ENCODE measurements at places on chromosomes 7 and 10.

GRCh38 chr7:114084472-114085312 lies 165.9 kb upstream of the PPP1R3A start:
- DNase-seq, result no peak

DNA sequence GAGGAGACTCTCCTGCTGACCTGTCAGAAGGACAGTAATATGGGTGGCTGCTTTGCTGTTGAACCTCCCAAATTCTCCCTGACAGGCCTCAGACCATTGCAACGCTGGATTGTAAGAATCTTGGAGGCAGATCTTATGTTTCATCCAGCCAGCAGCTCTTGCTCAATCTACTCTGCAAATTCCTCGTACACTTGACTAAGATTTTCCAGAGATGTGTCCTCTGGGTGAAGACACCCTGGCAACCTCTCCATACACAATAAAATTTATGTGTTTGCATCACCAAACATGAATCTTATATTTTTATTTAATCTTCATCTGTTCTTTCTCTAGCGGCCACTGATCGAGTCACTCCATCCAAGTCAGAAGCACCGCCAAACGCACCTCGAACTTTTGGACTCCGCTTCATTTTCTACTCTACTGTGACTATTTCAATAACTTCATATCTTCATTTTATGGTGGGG lies 623.1 kb downstream of the ACTR3B start:
- DNase-seq, result no peak

DNA sequence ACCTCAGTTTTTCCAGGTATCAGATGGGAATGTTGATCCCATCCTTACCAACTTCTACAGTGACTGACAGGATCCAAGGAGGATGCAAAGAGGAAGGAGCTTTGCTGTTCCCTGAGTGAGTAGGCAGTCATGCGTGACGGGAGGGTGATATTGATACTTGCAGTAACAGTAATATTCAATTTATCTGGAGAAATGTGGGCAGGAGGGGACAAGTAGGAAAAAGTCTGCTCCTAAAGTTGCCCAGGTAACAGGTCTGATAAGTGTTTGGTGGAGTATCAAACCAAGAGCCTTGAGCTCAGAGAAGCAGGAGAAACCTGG lies 3.3 kb upstream of the ZCCHC24 start:
- no peak for DNase-seq

GRCh38 chr10:79066411-79067240 lies 2.1 kb upstream of the ZMIZ1 start:
- no peak for DNase-seq

DNA sequence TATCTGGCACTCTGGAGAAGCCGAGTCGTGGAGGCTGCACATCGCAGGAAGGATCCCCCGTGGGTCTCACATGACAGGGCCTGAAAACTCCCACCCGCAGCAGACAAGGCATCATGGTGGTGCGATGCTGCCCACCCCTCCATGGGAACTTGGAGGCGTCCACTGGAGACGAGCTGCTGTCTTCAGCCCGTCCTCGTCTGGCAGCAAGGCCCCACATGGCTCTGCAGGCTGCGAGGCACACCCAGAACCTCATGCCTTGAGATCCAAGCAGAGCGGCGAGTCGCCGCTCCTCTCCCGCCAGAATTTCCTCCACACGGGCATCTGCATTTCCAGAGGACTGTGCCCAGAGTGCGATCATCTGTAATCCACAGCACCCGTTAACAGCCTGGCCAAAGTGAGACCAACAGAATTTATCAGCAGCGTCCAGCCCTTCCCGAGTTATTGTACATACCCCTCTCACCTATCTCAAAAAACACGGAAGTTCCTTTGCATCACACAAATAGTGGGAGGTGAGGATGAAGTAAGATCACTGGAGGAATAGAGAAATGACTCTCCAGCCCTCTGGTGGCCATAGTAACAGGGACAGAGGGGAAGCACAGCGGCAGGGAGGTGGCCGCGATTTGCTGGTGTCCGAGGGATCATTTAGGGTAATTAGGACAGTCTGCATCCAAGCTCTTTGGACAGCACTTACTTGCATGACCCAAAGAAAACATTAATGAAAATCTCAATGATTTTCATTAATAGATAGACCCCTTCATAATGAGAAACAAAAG lies 292.4 kb downstream of the USP6NL start:
- no peak for DNase-seq

GRCh38 chr10:113442336-113442735 lies 110.5 kb upstream of the HABP2 start:
- DNase-seq, result no peak

GRCh38 chr7:3378390-3379150 lies 77.5 kb downstream of the SDK1 start:
- DNase-seq, result no peak

DNA sequence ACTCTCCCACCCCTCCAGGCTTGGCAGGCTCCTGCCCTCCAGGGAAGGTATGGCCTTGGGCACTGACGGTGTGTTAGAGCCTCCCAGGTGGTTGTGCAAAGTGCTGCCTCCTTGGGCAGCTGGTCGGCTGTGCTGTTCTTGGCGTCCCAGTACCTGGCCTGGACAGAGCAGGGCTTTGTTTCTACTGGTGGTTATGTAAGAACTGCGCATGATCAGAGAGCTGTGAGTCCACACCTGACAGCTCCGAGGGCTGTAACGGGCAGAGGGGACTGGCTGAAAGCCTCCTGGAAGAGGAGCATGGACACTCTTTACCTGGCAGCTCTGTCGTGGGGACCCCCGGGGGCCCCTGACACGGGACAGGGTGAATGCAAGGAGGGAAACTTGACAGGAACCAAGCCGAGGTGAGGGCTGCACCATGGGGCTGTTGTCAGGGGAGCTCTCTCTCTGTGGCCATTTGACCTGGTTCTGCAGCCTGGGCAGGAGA lies 3.1 kb upstream of the SFRP5 start:
- no peak for DNase-seq

GRCh38 chr10:13003759-13004158 lies 2.2 kb upstream of the CCDC3 start:
- DNase-seq, result no peak

- DNase-seq, result no peak
Observed at GRCh38 chr10:60446851-60447250, 57.2 kb upstream of the ANK3 start.

DNA sequence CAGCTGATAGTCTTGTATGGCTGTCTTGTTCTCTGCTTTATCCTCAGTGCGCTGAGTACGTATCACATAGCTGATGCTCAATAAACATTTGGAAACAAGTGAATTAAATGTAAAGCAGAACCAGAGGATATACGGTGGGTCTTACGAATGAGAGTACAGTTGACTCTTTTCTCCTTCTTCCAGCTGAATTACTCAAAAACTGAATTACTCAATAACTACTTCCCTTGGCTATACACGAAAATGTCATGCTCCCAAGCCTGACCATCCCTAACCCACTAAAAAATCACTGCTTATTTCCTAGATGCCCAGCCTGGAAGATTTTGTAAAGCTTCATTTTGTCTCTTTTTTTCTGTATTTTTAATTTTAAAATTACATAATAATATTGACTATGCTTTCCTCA lies 3.2 kb upstream of the RSU1 start:
- no peak for DNase-seq

DNA sequence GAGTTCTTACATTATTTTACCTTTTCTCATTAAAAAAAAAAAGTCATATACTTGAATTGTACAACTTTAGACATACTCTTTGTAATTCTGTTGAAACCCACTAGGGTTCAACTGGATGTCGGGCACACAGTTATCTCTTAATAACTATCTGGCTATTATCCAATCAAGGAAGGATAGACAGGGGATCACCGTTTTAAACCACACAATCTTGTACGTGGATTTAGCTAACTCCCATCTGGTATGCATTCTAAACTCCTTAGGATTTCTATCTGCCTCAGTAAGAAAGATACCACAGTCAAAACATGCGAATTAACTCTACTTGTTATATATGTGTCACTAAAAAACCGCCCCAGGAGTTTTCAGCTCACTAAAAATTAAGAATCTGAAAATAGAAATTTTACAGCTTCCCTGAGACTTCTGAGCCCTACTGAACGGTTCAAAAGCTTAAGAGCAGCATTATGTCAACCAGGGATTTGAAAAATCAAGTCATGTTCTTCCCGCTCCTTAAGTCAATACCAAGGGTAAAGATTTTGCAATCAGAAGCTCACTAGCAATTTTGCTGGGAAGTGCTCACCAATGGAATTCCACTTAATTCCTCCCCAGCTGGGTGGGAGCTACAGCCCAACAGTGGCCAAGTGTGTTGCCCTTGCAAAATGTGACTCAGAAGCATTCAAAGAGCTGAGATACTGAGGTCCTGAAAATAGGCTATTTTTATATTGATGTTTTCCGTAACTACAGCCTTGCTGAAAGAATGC lies 267.0 kb downstream of the FRMD4A start:
- no peak for DNase-seq

- DNase-seq, result no peak
Observed at GRCh38 chr7:157621131-157621681, 284.4 kb downstream of the DNAJB6 start.
